Thyroid gland (tissue), 4 donors: ENCODE measurements at places on chromosomes 1 and 21.

DNA sequence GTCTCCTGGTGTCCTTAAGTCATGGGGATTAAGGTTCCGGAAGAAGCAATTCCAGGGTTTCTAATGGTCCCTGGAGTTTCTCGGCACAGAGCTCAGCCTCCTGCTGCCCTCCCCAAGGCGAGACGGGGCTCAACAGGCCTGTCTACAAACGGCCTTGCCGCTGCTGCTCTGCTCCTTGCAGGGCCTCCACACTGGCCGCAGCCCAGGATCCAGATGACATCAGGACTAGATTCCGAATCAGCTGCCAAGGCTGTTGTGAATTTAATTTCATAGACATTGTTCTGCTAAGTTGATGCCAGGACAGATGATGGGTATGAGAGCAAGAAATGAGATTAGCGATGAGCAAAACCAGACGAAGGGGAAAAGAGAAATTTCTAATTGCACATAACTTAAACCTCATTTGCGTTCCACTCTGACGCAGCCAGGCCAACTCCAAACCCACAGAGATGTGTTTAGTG lies 103.6 kb upstream of the BACE2 start:
- no peak for DNase-seq

GRCh38 chr1:25958465-25958864 lies 39.4 kb downstream of the PAFAH2 start:
- DNase-seq: no peak

DNA sequence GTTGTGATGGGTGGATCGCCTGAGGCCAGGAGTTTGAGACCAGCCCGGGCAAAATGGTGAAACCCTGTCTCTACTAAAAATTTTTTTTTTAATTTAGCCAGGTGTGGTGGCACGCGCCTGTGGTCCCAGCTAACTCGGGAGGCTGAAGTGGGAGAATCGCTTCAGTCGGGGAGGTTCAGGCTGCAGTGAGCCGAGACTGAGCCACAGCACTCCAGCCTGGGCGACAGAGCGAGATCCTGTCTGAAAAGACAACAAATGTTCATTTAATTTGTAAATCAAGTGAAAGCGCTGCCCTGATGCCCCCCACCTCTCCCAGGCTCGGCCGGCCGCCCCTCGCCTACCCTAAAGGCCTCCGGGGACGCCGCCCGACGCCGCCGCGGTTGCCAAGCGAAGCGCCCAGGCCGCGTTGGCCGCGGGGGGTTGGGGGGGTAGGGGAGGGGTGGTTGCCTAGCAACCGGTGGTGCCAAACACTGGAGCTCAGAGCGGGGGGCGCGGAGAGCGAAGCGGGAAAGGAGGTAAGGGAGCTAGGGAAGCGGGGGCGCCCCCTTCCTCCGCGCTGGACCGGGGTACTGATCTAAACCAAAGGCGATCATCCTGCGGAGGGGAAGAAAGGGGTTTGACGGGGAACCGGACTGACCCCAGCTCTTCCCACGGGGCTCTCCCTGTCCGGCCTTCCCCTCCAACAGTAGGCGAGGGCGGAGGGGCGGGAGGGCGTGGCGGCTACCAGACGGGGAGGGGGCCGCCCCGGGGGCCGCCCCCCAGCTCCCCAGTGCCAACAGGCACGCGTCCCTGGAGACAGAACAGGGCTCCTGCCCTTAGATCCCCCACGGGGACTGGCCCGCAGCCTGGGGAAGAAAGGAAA lies at the start of gene TEKT2:
TEKT2 (plus strand) TSS at position 460 of the 862 bp plus-strand sequence. CDS start 828 bp downstream, outside the sequence.
- DNase-seq: peak; percentile 72

DNA sequence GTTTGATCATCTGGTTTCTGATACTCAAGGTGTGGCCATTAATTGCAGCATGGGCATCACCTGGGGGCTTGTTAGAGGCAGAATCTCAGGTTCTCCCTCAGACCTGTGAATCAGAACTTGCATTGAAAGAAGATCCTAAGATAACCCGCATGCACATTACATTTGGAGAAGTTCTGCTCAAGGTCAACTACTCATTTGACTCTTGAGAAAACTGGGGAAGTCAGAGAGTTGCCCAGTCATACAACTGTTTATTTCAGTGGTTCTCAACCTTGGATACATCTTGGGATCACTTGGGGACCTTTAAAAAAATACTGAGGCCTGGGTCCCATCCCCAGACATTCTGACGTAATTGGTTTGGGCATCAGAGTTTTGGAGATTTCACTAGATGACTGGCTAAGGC lies 30.5 kb downstream of the CAMTA1 start:
- no peak for DNase-seq

DNA sequence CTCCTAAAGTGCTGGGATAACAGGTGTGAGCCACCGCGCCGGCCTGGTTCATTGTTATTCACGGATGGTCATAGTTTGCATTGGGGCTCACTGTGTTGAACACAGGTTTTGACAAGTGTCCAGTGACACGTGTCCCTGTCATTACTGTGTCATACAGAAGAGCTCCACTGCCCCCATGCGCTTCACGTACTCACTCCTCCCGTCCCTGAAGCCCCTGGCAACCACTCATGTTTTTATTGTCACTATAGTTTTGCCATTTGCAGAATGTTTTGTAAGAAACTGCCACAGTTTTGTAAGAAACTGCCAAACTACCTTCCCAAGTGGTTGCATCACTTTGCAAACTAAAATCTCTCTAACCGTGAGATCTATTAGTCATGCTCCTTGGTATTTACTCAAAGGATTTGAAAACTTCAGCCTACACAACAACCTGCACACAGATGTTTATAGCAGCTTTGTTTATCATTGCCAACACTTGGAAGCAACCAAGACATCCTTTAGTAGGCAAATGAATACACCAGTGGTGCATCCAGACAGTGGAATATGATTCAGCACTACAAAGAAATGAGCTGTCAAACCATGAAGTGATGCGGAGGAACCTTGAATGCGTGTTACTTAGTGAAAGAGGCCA lies 163.2 kb upstream of the COL6A1 start:
- no peak for DNase-seq

- DNase-seq: no peak
Observed at GRCh38 chr1:6730473-6730872, 28.9 kb upstream of the DNAJC11 start.

DNA sequence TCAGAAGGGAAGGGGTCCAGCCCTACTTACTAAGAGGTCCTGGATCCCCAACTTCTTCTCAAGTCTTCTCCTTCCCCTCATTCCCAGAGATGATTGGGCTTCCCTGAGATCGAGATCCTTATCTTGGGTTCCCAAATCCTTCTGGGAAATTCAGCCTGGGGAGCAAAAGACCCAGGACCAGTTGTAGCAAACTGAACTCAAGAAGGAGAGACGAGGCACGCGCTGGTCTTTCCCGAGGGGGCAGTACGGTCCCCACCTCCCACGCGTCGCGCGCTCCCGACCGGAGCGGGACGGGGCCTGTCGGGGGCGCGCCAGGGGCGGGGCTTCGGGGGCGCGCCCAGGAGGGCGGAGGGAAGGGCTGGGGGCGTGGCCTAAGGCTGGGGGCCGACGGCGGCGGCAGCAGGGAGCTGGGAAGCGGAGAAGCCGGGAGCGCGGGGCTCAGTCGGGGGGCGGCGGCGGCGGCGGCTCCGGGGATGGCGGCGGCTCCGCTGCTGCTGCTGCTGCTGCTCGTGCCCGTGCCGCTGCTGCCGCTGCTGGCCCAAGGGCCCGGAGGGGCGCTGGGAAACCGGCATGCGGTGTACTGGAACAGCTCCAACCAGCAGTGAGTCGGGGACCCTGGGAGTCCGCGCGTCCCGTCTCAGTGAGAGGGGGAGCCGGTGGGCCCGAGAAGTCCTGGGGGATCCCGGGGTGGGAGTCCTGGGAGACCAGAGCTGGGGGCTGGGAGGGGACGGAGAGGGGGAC lies at the start of gene EFNA3:
EFNA3 (plus strand) TSS at position 369 of the 741 bp plus-strand sequence; CDS start at position 474, 105 bp downstream.
- peak; percentile 66 for DNase-seq

GRCh38 chr1:61450872-61451571 lies 273.9 kb downstream of the TM2D1 start:
- no peak for DNase-seq

- DNase-seq: no peak
Observed at GRCh38 chr1:60903591-60903990, 178.8 kb upstream of the NFIA start.

DNA sequence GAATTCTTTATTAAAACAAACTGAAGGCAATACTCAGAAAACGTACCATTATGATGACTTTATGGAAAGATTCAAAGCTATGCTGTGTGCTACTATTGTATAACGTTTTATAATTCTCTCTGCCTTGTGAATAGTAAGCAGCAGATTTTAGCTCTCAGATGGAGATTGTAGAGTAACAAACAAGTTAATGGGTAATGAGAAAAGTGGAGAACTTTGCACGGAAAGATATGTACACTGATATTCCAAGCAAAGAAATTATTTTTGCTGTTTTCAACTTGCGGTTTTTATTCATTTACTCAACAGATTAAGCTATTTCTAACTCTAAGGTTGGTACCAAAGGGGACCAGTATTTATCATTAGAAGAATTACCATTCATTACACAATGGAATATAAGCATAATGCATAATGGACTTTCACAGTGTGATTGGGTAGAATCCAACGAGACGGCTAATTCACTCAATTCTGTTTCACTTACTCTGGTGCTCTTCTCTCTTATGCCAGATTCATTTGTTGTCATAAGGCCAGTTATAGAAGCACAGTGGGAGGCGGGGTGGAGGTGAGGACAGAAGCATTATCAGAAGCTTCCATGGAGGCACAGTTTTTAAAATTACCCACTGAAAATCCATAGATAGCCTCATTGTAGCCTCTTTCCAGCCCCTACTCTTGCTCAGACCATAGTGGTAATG lies 38.6 kb downstream of the ATP1B1 start:
- no peak for DNase-seq

DNA sequence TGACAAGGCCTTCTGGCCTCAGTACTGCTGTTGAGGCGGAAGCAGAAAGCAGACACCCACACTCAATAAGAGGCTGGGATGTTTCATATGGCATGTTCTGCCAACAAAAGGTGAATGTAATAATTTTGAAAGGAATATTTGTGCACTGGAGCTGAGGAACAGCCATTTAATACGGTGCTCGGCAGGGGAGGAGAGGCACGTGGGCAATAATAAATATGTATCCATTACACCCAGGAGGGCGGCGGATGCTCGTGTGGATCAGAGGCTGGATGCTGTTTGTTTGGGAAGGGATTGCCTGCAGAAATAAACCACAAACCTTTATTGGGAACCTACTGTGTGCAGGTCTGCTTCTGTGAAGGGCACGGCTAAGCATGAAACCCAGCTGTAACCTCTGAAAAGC lies 92.0 kb downstream of the VWA5B1 start:
- DNase-seq: no peak

GRCh38 chr1:206491616-206492015 lies 15.7 kb upstream of the RASSF5 start:
- no peak for DNase-seq

DNA sequence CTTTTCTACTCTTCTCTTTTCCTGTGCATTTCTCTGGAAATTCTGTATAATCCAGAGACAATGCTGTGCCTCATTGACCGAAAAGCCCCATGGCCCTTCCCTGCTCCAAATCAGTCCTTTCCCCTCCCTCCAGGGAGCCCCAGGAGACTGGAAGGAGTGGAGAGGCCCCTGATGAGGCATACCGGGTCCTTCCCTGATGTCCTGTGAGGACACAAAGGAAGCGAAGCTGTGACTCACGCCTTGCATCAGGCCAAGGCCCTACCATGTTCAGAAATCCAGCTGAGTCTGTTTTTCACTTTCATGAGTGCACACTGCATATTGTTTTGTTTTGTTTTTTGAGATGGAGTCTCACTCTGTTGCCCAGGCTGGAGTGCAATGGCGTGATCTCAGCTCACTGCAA lies 38.7 kb upstream of the BECN2 start:
- DNase-seq: peak; percentile 3

GRCh38 chr1:9164532-9164900 lies 35.6 kb upstream of the GPR157 start:
- DNase-seq: no peak

- no peak for DNase-seq
Observed at GRCh38 chr1:243731301-243731891, 118.6 kb downstream of the AKT3 start.

DNA sequence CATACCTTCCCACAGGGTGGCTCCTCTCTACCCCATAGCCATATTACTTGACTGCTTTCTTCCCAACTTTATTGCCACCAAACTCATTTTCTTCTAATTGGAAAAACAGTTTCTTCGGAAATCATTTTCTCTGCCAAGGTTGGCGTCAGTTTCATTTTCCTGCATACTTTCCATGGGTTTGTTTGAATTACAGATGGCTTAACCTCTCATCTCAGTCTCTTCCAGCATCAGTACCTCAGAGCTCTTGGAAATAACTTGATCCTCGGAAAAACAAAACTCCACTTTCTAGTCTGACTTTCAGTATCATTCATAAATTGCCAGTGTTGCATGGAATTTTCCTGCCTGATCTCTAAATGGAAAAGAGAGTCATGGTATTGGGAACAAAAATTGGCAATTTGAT lies 20.3 kb upstream of the PRDM2 start:
- no peak for DNase-seq

- DNase-seq: no peak
Observed at GRCh38 chr1:194043984-194044755, 857.8 kb upstream of the B3GALT2 start.

- DNase-seq: no peak
Observed at GRCh38 chr1:1431845-1432273, 3.6 kb upstream of the VWA1 start.

DNA sequence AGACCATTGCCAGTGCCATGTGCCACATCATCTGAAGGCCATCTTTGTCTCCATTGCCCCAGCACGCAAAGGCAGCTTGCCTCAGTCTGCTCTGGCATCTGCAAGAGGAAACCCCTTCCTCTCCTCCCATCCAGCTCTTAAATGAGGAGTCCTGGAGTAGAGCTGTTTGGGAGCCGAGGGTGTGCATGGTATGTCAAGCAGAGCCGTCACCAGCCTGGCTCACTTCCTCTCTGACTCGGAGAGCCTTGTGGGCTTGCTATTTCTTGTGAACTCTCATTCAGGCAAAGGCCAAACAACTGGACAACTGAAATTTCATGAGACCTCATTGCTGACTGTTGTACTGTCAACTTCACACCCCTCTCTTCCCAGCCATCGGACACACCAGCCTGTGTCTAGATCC lies 143.9 kb downstream of the SIPA1L2 start:
- DNase-seq: no peak

GRCh38 chr1:10339815-10340214 lies 59.0 kb upstream of the PGD start:
- no peak for DNase-seq

DNA sequence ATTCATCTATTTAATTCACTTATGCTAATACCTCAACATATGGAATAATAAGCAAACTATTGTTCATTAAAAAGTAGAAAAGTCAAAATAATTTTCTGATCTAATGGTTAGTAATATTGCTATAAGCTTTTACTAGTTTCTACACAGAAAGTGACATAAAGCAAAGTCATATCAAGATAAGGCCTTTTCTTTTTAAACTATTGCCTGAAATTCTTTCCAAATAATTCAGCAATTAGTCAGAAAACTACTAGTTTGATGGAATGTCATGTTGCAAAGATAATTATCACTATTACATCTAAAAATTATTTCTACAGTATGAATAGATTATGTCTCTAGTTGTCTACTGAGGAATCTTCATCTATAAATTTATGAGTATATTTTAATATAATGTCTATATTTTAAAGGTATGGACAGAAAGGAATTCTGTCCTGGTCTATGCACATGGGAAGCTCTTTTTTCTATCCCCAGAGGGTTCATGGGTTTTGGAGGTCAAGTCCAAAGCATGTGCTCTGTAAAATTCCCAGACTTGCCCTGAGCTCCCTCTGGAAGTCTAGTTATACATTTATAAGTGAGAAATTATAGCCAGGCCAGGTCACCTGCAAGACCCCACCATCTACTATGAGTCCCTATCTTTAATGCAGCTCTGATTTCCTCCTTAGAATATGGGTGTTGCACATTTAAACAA lies 84.6 kb upstream of the DPYD start:
- DNase-seq: no peak
